ENCODE measurements at places on chromosomes 4 and X.

DNA sequence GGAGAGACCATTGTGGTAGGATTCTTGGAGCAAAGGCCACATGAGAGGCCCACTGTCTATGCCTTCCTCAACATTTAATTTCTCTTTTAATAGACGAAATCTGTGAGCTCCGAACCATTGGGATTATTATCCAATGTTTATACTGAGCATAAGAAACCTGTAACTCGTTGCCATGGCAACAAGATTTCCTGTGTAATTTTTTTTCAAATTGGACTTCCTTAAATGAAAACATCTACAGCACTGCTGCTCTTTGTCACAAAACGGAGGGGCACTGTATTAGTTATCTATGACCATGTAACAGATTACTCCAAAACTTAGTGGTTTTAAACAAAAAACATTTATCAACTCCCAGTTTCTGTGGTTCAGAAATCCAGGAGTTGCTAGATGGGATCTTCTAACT, 38.7 kb downstream of the PPP1R2C start:
- DNase-seq = no peak

- no peak for DNase-seq
Measured at GRCh38 chrX:20529301-20529700, 262.6 kb upstream of the RPS6KA3 start.

DNA sequence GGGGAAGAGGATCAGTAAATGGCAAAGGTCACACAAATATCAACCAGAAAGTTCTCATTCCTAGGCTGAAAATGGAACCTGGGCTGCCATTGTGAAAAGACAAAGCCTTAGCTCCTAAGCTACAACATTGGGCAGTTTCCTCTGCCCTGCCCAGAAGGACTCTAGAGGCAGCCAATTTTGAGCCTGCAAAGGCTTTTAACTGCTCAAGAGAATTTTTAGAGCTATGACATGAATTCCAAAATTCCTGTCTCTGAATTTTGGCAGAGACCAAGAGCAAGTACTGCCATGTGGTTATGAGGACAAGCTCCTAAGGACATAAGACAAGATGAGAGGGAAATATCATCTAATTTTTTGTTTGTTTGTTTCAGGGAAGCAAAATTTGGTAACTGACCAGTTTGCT, 29.6 kb upstream of the IGFBP7 start:
- DNase-seq = no peak

GRCh38 chr4:134591326-134591725, 389.7 kb upstream of the PABPC4L start:
- DNase-seq = no peak

- no peak for DNase-seq
Measured at GRCh38 chr4:1458581-1458980, 52.3 kb upstream of the NKX1-1 start.

- DNase-seq = no peak
Measured at GRCh38 chrX:150767475-150768131, 74.4 kb downstream of the MTMR1 start.

GRCh38 chr4:143356493-143356892, 19.8 kb downstream of the GAB1 start:
- no peak for DNase-seq
